ENCODE measurements at places on chromosomes 5 and 9.

- no peak for DNase-seq
Observed at GRCh38 chr5:129820-130219, 37.9 kb downstream of the PLEKHG4B start.

DNA sequence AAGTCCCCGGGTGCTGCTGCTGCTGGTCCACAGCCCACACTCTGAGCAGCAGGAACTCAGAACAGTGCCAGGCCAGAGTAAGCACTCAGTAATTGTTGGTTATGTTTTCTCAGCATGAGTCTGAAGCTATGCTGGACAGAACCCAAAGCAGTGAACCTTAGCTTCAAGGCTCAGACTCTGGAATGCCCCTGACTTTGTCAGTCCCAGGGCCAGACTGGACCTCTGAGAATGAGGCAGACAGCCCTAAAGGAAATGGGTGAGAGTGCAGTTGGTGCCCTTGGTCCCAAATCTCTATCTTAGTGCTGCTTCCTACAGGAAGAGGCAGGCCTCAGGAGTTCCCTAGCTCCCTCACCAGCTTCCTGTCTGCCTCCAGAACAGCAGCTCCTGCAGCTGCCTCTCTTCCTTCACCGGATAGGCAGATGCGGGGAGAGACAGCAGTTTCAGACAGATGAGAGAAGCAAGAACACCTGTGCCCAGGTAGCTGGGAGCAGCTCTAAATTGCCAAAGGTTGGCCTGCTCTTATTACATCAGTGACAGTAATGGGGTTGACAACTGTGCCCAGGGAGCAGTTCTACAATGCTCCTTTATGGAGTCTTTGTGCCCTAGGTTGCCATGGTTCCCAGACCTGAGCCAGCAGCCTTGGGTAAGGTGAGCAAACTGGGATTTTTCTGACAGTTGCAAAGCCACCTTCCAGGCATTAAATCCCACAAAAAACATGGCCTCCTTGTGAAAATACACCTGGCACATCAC is 82.2 kb upstream of the CXCL14 start:
- no peak for DNase-seq

- no peak for DNase-seq
Observed at GRCh38 chr9:7289773-7290172, 509.8 kb downstream of the DMAC1 start.

DNA sequence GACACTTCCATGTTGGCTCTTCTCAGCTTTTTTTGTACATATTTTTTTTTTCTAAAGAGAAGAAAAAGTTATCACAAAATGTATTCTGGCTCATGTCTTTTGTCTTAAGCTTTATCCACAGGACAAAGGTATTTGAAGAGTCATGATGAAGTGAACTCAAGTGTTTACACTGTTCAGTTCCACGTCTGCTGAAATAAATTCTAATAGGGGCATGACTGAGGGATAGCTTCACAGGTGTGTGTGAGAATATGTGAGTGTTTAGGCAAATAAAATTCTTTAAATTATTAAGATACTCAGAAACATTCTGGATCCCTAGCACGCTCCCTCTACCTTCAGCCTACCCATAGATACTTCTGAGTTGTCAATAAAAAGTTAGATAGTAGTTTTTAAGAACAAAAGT is 59.8 kb downstream of the BAAT start:
- no peak for DNase-seq

GRCh38 chr9:89278997-89279739 is 31.8 kb upstream of the CKS2 start:
- DNase-seq, result peak; percentile 10

- no peak for DNase-seq
Observed at GRCh38 chr9:131258186-131258585, 18.1 kb downstream of the FAM78A start.

DNA sequence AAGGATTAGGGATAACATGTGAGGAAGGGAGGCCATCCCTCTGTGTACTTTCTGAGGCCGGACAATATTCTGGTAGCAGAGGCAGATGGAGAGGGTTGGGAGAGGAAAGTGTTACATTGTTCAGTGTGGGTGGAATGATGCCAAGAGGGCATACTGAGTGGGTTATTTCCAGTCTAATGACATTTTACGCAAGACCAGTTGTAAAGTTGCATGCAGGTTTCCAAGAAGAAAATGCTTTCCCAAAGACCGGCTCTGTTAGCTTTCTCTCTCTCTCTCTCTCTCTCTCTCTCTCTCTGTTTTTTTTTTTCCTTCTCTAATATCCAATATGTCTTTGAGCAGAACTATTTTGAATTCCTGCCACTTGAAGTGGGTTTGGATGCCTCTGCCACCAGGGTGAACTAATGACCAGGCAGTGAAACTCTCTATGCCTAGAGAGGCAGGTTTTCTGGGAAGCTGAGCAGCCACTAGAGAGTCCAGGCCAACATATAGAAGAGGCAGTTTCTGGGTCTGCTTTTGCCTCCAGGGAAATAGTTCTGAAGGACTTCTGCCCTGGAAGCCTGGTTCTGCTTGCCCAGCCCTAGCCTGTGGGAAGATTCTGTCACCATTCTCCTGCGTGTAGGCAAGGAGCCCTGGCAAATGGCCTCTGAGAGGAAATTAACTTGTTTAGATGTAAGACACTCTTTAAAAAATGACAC is 24.4 kb upstream of the ZNF366 start:
- no peak for DNase-seq

Data from stimulated activated CD4-positive, alpha-beta T cell treated with anti-CD3 and anti-CD28 coated beads, TNF-alpha, amount 100 ng/mL, for 24 hours (primary cell).